COR-L47 (cell line): ENCODE measurements at places on chromosomes 5 and 9.

DNA sequence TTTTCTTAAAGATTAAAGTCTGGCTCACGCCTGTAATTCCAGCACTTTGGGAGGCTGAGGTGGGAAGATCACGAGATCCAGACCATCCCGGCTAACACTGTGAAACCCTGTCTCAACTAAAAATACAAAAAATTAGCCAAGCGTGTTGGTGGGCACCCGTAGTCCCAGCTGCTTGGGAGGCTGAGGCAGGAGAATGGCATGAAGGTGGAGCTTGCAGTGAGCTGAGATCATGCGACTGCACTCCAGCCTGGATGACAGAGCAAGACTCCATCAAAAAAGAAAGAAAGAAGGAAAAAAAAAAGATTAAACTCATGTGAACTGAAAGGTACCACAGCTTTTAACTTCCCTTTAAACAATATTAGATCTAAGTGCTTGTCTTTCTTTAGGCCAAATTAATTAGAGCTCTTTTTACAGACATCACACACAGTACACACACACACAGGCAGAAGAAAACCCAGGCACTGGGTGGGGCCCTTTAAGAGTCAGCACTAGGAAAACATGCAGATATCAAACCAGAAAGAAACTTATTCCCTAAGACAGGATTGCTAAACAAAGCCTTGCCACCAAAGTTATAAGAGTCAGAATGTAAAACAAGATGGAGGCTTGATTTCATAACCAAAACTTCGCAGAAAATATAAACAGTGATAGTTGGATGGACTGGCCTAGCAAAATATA lies 29.3 kb upstream of the UHRF2 start:
- no peak for DNase-seq

DNA sequence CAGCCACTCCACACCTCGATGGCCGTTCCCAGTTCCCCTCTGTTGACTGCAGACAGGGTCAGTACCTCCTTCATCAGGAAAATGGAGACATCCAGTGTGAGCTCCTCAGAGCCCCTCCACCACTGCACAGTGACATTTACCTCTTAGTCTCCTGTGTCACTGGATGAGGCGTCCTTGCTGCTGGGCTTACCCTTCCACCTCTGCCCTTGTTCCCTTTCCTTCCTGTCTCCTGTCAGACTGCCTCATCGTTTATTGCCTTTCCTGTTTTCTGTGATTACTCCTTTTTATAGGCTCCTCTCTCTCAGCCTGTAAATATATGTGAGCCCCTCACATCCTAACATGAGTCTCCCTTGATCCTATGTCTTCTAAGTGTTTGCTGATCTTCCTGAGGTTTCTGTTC lies 23.2 kb upstream of the SPTAN1 start:
- no peak for DNase-seq

GRCh38 chr9:70658765-70659164 lies 244.3 kb upstream of the KLF9 start:
- DNase-seq, result no peak

- DNase-seq, result no peak
These were observed 36.2 kb downstream of the NACC2 start for GRCh38 chr9:136058801-136059302.
